Adrenal gland (tissue), 19 donors: ENCODE measurements at places on chromosomes 7 and 10. TPM values are rescaled to one million over a fixed set of nuclear protein-coding genes. Genes with fewer than 3 reads are reported as not detected.

- no peaks in the 10 kb centered on the region for H3K36me3 ChIP-seq
- no peaks in the 10 kb centered on the region for H3K27me3 ChIP-seq
- no peak overlapping the region for H3K4me3 ChIP-seq
- H3K4me1 ChIP-seq, result peaks cover 7% of the 10 kb centered on the region
- no peak for DNase-seq
Observed at GRCh38 chr7:101739775-101740398, 77.5 kb upstream of the CUX1 start.

GRCh38 chr10:116466715-116467422 lies 39.2 kb downstream of the PNLIPRP3 start:
- no peak overlapping the region for H3K27ac ChIP-seq
- no peaks in the 10 kb centered on the region for H3K27me3 ChIP-seq
- no peak for DNase-seq
- no peak overlapping the region for H3K4me3 ChIP-seq

- DNase-seq, result no peak
- H3K27ac ChIP-seq, result no peak overlapping the region
- no peaks in the 10 kb centered on the region for H3K36me3 ChIP-seq
- no peak overlapping the region for H3K4me3 ChIP-seq
Observed at GRCh38 chr10:27911011-27911410, 87.9 kb downstream of the ODAD2 start.

Gene HOXA11
- 0.40 TPM for polyA plus RNA-seq

DNA sequence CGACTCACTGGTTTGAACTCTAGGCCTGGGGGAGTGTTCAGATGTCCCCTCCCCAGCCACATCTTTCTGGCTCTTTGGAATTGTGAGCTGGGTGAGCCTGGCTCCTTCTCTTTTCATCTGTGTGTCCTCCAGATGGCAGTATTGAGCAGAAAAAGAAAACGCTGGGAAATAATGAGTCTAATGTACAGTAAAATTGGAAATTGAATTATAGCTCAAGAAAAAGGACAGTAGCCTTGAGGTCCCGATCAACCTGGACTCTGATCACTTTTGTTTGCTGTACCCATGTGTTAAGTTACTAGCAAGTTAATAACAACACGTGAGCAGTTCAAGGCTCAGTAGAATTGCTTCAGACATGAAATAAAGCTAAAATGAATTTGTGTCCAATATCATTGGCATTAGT lies 77.9 kb downstream of the SNX10 start:
- peak; percentile 31 for DNase-seq
- no peak overlapping the region for H3K27ac ChIP-seq
- no peaks in the 10 kb centered on the region for H3K36me3 ChIP-seq

Gene SLC18A3
- polyA plus RNA-seq, result not detected

Gene GIMAP6
- polyA plus RNA-seq, result 9.9 TPM

DNA sequence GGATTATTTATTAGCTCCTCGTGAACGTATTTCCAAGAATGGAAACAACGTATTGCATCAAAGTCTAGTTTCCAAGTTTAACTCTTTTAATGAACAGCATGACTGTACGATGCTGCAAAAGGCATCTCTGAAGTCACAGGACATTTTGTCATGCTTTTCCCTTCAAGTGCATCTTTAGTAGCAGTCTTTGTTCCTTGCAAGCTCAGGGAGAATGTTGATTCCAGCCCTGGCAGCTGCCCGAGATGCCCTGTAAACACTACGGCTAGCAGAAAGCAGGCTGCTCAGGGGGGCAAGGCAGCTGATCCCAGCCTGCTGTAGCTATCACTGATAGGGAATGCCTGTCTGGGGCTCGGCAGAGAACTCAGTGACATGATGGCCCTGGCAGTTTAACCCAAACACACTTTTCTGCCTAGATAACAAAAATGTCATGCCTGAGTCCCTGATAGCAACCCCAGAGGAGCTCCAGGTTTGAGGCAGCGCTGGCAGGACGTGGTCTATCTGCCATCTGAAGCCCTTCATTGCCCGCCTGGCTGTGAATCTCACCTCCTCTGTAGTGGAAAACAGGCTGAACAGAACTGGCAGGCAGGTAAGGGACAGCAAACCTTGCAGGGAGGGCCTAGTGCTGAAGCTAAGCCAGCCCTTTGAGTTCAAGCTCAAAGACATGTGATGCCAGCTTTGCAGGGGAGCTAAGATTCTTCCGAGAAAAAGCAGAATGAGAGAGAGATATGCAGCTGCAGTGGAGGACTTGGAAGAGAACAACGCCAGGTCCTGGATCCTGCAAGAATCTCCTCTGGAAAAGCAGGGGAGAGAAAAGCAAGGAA lies 264.6 kb downstream of the SNX10 start:
- no peaks in the 10 kb centered on the region for H3K36me3 ChIP-seq
- no peak overlapping the region for H3K4me3 ChIP-seq
- DNase-seq, result no peak
- H3K27ac ChIP-seq, result no peak overlapping the region

Gene PNLIPRP1
- polyA plus RNA-seq, result 0.24 TPM

Gene PDLIM1
- polyA plus RNA-seq, result 63.3 TPM

Gene AKR1C8
- polyA plus RNA-seq, result not detected

- no peak for DNase-seq
- no peaks in the 10 kb centered on the region for H3K36me3 ChIP-seq
- no peaks in the 10 kb centered on the region for H3K27me3 ChIP-seq
Observed at GRCh38 chr10:20954519-20954918, 57.4 kb upstream of the NEBL start.

Gene ZDHHC16
- 38.4 TPM for polyA plus RNA-seq

- no peaks in the 10 kb centered on the region for H3K36me3 ChIP-seq
- no peak for DNase-seq
- no peaks in the 10 kb centered on the region for H3K27me3 ChIP-seq
- H3K27ac ChIP-seq, result no peak overlapping the region
- H3K4me1 ChIP-seq, result no peaks in the 10 kb centered on the region
Observed at GRCh38 chr7:18780938-18781337, 285.4 kb downstream of the HDAC9 start.

DNA sequence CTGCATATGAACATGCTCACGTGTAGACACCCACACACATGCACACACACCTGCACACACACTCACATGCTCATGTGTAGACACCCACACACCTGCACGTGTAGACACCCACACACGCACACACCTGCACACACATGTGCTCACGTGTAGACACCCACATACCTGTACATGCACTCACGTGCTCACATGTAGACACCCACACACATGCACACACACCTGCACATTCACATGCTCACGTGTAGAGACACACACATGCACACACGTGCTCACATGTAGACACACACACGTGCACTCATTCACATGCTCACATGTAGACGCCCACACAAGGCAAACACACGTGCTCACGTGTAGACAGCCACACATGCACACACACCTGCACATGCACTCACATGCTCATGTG lies 275.8 kb downstream of the PTPRN2 start:
- H3K36me3 ChIP-seq, result no peaks in the 10 kb centered on the region
- no peaks in the 10 kb centered on the region for H3K27me3 ChIP-seq
- no peak overlapping the region for H3K4me3 ChIP-seq

DNA sequence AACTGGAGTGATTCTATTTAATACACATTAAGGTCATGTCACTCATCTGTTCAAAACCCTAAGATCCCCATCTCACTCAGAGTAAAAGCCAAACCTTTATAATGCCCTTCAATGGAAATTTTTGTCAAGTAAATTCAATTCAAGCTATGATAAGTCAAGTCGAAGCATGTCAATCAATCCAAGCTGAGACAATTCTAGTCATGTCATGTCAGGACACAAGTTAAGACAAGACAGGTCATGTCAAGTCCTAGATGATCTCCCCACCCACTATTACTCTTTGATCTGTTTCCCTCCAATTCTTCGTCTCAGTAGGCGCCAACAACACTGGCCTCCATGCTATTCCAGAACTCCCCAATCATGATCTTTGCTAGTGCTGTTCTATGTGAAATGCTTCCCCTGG lies 141.4 kb downstream of the MAGI2 start:
- H3K4me3 ChIP-seq, result no peak overlapping the region
- no peak overlapping the region for H3K27ac ChIP-seq
- no peak for DNase-seq
- no peaks in the 10 kb centered on the region for H3K27me3 ChIP-seq
- H3K4me1 ChIP-seq, result peaks cover 7% of the 10 kb centered on the region

GRCh38 chr10:44370731-44371248 lies 14.1 kb downstream of the CXCL12 start:
- no peak for DNase-seq
- no peak overlapping the region for H3K4me3 ChIP-seq
- no peak overlapping the region for H3K27ac ChIP-seq
- H3K36me3 ChIP-seq, result no peaks in the 10 kb centered on the region
- no peaks in the 10 kb centered on the region for H3K27me3 ChIP-seq
- no peaks in the 10 kb centered on the region for H3K4me1 ChIP-seq

Gene DHX32
- 28.1 TPM for polyA plus RNA-seq

DNA sequence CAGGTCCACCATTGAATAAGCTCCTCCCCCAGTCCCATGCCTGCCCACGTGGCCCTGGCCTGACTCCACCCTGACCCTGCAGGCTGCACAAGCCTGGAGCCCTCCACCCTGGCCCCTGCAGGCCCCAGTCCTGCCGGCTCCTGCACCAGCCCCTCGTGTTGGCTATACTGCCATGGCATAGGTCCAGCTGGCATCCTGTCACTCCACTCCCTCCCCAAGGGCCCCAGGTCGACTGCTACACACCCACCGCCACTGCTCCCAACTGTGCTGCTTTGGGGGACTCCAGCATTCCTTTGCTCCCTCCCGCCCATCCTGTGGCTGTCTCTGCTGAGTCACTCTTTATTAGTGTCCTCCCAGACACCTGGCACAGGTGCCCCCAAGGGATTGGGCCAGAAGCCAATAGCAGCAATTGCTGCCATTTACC lies 32.4 kb upstream of the HSPA12A start:
- H3K27ac ChIP-seq, result no peak overlapping the region
- peaks cover 20% of the 10 kb centered on the region for H3K4me1 ChIP-seq
- no peak overlapping the region for H3K4me3 ChIP-seq
- H3K27me3 ChIP-seq, result no peaks in the 10 kb centered on the region
- DNase-seq, result no peak

Gene PRF1
- polyA plus RNA-seq, result 2.4 TPM

Gene SCRN1
- polyA plus RNA-seq, result 8.2 TPM

DNA sequence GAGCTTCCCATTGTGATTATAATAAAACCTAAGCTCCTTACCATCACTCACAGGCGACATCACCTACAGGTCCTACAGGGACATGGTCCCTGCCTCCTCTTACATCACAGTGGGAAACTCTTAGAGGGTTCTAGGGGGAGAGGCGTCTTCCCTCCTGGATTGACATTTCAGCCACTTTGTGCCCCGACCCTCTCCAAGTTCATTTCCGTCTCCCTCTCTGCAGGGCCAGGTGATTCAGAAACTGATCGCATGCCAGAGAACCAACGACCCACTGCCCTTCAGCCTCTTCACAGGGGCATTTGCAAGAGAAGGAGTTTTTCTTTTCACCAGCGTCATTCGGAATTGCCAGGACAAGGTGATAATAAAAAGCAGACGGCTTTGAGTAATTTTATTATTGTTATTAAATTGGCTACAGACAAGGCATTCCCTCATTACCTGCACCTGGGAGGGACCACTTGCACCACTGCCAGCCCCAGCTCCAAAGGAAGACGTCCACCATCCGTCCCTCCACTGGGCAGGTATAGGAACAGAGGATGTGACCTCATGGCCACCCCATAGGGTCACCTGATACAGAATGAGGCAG lies 85.8 kb upstream of the CUX1 start:
- H3K27me3 ChIP-seq, result no peaks in the 10 kb centered on the region
- no peak overlapping the region for H3K27ac ChIP-seq
- H3K4me3 ChIP-seq, result no peak overlapping the region
- no peaks in the 10 kb centered on the region for H3K36me3 ChIP-seq
- no peak for DNase-seq

DNA sequence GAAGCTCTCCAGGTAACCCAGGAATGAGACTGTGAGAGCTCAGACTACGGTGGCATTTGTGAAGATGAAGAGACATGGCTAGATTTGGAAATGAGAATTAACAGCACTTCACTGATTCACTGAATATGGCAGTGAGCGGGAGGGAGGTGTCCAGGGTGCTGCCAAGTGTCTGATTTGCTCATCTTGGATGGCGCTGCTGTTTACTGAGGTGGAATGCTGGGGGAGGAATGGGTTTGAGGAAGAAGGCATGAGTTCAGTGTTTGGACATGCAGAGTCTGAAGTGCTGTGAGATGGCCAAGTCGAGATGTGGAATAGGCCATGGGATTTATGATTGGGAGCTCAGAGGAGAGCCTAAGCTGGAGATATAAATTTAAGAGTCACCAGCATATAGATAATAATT lies 437.1 kb upstream of the NPVF start:
- H3K4me3 ChIP-seq, result no peak overlapping the region
- H3K4me1 ChIP-seq, result no peaks in the 10 kb centered on the region
- H3K27me3 ChIP-seq, result no peaks in the 10 kb centered on the region
- no peaks in the 10 kb centered on the region for H3K36me3 ChIP-seq
- DNase-seq, result no peak

Gene HOXA9
- polyA plus RNA-seq, result 26.7 TPM

Gene EBF3
- polyA plus RNA-seq, result 0.72 TPM

GRCh38 chr10:59748834-59749233 lies 4.4 kb downstream of the MRLN start:
- peak overlapping the region; percentile 86 for H3K27ac ChIP-seq
- no peaks in the 10 kb centered on the region for H3K27me3 ChIP-seq
- no peaks in the 10 kb centered on the region for H3K36me3 ChIP-seq
- DNase-seq, result peak; percentile 72
- peaks cover 25% of the 10 kb centered on the region for H3K4me1 ChIP-seq

- H3K36me3 ChIP-seq, result no peaks in the 10 kb centered on the region
- H3K27ac ChIP-seq, result no peak overlapping the region
- H3K4me3 ChIP-seq, result no peak overlapping the region
- H3K4me1 ChIP-seq, result peaks cover 4% of the 10 kb centered on the region
Observed at GRCh38 chr7:17523813-17524739, 225.6 kb downstream of the AHR start.

Gene CTTNBP2
- 1.9 TPM for polyA plus RNA-seq

DNA sequence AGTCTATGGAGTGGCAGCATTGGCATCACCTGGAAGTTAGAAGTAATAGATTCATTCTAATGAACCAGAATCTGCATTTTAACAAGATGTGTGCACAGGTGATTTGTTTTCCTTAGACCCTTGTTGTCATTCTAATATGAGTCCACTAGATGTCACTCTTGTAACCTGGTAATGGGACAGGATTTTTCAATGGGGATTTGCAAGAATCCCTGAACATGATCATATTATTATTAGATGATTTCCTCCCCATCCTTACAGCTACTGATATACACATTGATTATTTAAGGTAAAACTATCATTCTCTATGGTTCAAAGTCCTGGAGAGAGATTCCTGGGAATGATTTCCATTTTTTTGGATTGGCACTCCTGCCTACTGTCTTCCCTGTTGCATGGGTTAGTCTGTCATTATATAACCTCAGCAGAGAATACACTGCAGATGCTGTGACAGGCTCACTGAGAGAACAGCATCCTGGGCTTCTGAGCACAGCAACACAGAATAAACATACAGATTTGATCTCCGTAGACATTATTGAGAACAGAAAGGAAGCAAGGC lies 194.9 kb downstream of the SUGCT start:
- DNase-seq, result no peak
- no peaks in the 10 kb centered on the region for H3K27me3 ChIP-seq
- H3K27ac ChIP-seq, result no peak overlapping the region
- no peaks in the 10 kb centered on the region for H3K4me1 ChIP-seq
